ENCODE measurements at places on chromosomes 16 and 17.
A peak's percentile ranks its signal among the peaks of the same experiment; 100 is the strongest.

- peaks cover 35% of the 10 kb centered on the region for H3K36me3 ChIP-seq
- no peaks in the 10 kb centered on the region for H3K27me3 ChIP-seq
- H3K4me1 ChIP-seq: peaks cover 65% of the 10 kb centered on the region
- peak overlapping the region; percentile 82 for H3K4me3 ChIP-seq
- DNase-seq: peak; percentile 48
- H3K27ac ChIP-seq: peak overlapping the region; percentile 76
Observed at GRCh38 chr16:4847774-4848587, 700 bp downstream of the UBN1 start.

- DNase-seq: no peak
- no peaks in the 10 kb centered on the region for H3K27me3 ChIP-seq
- H3K36me3 ChIP-seq: no peaks in the 10 kb centered on the region
- H3K27ac ChIP-seq: no peak overlapping the region
- H3K4me1 ChIP-seq: no peaks in the 10 kb centered on the region
Observed at GRCh38 chr16:59886021-59886420, 1151.9 kb upstream of the GOT2 start.

- no peak for DNase-seq
- H3K4me3 ChIP-seq: peak overlapping the region; percentile 74
- H3K27me3 ChIP-seq: peaks cover 17% of the 10 kb centered on the region
- H3K27ac ChIP-seq: peak overlapping the region; percentile 81
Observed at GRCh38 chr16:71287911-71288310, 1.3 kb downstream of the CMTR2 start.

DNA sequence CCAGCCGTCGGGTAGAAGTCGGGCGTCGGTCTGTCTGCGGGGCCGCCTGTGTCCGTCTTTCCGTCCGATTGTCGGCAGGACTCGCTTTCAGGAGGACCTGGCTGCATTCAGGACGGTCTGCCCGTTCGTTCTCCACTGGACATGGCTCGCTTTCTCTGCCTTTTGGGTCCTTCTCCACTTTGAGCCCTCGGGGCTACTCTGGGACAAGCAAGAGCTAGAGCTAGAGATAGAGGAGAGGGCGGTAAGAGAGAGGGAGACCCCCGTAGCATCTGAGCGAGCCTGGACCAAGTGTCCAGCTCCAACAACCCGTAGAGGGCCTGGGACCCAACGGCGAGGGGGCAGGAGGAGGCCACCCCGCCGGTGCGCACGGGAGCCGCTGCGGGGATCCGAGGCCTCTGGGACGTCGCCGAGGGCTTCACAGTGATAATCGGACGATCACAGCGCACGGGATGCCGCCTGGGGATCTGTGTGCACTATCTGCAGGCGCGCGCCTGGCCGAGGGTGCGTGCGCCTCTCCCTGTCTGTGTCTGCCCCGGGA, 4.5 kb downstream of the TBX4 start:
- H3K4me1 ChIP-seq: peaks cover 14% of the 10 kb centered on the region
- DNase-seq: no peak
- H3K4me3 ChIP-seq: no peak overlapping the region

DNA sequence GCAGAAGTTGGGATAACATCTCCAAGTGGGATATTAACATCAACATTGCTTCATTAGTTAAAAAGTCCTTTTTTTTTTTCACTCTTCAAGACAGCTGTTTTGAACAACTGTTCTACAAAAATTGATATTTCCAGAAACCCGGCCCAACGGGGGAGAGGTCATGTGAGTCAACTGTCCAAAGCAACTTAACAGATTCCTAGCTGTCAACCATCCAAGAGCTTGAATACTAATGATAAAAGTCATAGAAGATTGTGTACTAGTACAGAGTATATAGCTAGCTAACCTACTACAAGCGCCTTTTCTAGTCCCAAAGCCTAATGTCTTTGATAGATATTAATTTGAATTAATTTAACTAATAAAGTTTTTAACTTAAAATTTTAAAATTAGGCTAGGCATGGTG, 172.0 kb downstream of the CYB561 start:
- H3K4me3 ChIP-seq: no peak overlapping the region
- peaks cover 11% of the 10 kb centered on the region for H3K4me1 ChIP-seq
- H3K27ac ChIP-seq: no peak overlapping the region
- no peaks in the 10 kb centered on the region for H3K36me3 ChIP-seq

Measured in activated CD4-positive, alpha-beta memory T cell treated with anti-CD3 and anti-CD28 coated beads, Interleukin-2, amount 10 ng/mL, durations not matched to agents 7 days and 5 days (primary cell).